Activated naive CD4-positive, alpha-beta T cell treated with Interleukin-2 at 50 U/mL for 16 hours (primary cell): ENCODE measurements at places on chromosomes 12 and 14.

DNA sequence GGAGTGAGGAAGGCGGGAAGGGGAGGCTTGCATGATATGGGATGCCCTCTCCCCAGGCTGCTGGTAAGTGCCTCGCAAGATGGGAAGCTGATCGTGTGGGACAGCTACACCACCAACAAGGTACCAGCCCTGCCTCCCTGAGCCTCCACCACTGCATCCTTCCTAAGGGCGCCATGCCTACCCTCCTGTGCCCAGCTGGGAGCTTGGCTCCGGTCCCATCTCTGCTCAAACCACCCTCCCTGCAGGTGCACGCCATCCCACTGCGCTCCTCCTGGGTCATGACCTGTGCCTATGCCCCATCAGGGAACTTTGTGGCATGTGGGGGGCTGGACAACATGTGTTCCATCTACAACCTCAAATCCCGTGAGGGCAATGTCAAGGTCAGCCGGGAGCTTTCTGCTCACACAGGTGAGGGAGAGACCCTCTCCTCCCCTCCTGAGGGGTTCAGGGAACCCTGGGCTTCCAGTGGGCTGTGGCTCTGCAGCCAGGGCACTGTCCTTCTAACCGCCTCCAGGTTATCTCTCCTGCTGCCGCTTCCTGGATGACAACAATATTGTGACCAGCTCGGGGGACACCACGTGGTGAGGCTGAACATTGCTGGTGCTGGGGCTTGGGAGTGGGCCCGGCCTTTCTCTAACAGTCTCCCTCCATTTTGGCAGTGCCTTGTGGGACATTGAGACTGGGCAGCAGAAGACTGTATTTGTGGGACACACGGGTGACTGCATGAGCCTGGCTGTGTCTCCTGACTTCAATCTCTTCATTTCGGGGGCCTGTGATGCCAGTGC, 2.6 kb downstream of the GNB3 start:
- DNase-seq, result no peak

- no peak for DNase-seq
These were observed 333.0 kb downstream of the CEP128 start for GRCh38 chr14:80608563-80608962.

- DNase-seq, result peak; percentile 79
These were observed at the start of gene KCNMB4 for GRCh38 chr12:70365648-70366518. TSS of gene KCNMB4 (plus strand) at chr12:70366290. CDS start at chr12:70366735, 445 bp downstream.

- DNase-seq, result no peak
These were observed 565 bp downstream of the CEP83 start for GRCh38 chr12:94458877-94459727.

GRCh38 chr14:98957211-98958047, 314.6 kb downstream of the BCL11B start:
- DNase-seq, result no peak

- DNase-seq, result no peak
These were observed 187.6 kb downstream of the RMST start for GRCh38 chr12:97650242-97650641.
